Naive thymus-derived CD8-positive, alpha-beta T cell (primary cell): ENCODE measurements at places on chromosomes 1 and 21. TPM values are rescaled to one million over a fixed set of nuclear protein-coding genes. Genes with fewer than 3 reads are reported as not detected.

DNA sequence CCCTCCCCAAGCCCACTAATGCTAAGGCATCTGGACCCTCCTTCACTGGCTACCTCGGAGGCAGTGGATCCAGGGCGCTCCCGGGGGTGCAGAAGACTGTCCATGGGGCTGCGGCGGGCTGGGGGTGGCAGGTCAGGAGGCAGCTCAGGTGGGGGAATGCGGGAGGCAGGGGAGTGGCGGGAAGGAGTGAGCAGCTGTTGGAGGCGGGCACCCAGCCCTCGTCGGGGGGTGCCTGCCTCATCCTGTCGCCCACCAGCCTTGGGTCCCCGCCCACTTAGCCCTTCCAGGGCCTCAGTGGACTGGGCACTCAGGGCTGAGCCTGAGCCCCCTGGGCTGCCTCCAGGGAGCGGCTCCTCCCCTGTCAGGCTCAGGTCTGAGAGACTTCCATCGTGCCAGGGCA, 10.7 kb upstream of the GATAD2B start:
- H3K36me3 ChIP-seq = peaks cover 83% of the 10 kb centered on the region
- peaks cover 8% of the 10 kb centered on the region for H3K4me1 ChIP-seq
- no peak for DNase-seq
- no peak overlapping the region for H3K4me3 ChIP-seq
- H3K27me3 ChIP-seq = no peaks in the 10 kb centered on the region

The MLLT11 gene
- 5.8 TPM for total RNA-seq

GRCh38 chr1:54331843-54332463, 74.2 kb downstream of the SSBP3 start:
- peaks cover 86% of the 10 kb centered on the region for H3K4me1 ChIP-seq
- DNase-seq = no peak
- H3K36me3 ChIP-seq = no peaks in the 10 kb centered on the region
- H3K27me3 ChIP-seq = no peaks in the 10 kb centered on the region

DNA sequence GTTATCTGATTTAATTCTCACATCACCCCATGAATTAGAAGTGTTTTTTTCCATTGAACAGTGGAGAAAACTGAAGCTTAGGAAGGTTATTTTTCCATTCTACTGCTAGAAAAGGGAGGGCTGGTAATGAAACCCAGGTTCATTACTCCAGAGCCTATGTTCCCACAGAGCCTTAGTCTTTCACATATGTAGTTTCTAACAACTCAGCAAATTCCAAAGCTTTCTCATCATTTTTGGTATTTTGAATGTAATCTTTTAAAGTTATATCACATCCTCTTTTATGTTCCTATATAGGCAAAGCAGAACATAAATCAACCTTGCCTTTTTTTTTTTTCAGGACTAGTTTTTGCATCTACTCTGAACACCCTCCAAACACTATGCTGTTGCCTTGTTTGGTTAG, 131.9 kb upstream of the BEND5 start:
- H3K27ac ChIP-seq = no peak overlapping the region
- no peak for DNase-seq
- H3K36me3 ChIP-seq = no peaks in the 10 kb centered on the region
- no peaks in the 10 kb centered on the region for H3K4me1 ChIP-seq

GRCh38 chr1:235326719-235327558, 1.0 kb downstream of the ARID4B start:
- peaks cover 44% of the 10 kb centered on the region for H3K4me1 ChIP-seq
- peaks cover 9% of the 10 kb centered on the region for H3K36me3 ChIP-seq
- DNase-seq = peak; percentile 77
- peak overlapping the region; percentile 98 for H3K4me3 ChIP-seq

The ARHGAP30 gene
- 233 TPM for total RNA-seq

The FAM72D gene
- 0.31 TPM for total RNA-seq

DNA sequence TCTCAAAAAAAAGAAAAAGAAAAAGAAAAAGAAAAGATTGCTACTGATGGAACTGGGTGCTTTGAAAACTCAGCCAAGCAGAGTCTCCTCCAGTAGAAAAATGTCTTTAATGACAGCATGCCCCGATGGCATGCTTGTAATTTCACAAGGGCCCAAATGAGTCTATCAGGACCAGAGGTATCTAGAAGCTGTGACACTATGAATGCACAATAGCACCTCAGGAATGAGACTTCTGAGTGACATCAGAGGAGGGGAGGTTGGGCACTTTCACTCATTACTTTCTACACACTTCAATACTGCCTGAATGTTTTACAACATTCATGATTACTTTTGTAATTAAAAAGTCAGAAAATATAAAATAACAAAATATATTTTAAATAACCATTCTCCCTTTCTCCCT, 15.1 kb upstream of the CD58 start:
- no peaks in the 10 kb centered on the region for H3K36me3 ChIP-seq
- no peak overlapping the region for H3K27ac ChIP-seq
- DNase-seq = no peak
- H3K4me1 ChIP-seq = peaks cover 5% of the 10 kb centered on the region
- no peak overlapping the region for H3K4me3 ChIP-seq

The CRP gene
- total RNA-seq = not detected

The USH2A gene
- not detected for total RNA-seq

DNA sequence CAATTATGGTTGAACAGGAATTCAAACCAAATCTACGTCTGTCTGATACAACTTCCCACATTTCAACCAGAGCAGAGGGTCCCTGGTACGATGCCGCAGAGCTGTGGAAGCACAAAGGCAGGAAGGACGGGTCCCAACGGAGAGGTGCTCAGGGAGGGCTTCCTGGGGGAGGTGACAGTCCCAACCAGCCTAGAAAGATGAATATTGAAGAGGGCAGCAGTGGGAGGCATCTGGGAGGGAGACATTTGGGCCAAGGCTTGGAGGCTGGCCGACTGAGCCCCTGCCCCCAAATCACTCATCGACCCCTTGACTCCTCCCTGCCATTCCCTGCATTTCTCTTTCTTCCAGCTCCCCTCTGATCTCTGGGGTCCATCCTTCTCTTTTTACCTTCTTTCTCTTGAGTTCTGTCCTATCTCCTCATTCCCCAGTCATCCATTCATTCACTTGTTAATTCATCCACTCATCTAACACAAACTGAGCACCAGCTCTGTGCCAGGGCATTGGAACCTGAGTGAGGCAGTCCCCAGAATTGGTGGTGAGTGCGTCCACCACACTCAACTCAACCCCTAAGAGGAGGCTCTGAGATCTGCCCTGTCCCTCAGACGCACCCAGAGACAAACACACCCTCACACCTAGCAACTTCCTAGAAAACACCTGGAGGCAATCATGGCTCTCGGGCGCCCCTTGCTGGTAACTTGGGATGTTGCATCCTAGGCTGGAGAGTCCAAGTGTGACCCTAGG, 13.2 kb upstream of the CELA3B start:
- DNase-seq = peak; percentile 85
- no peak overlapping the region for H3K4me3 ChIP-seq
- no peaks in the 10 kb centered on the region for H3K36me3 ChIP-seq

DNA sequence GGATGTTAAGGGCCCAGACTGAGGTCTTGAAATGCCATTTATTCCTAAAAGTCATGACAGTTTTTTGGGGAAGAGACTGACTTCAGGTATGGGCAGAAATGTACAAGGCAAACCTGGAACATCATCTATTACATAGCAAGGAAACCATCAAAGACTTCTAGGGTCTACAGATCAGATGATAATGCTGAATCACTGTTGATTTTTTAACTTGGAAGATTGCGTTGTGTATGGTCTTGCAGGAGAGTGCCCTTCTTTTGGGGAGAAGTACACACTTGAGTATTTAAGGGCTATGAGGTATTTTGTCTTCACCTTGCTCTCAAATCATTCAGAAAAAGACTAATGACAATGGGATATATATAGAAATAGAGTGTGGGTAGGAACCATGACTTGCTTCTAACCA, 15.4 kb upstream of the RD3 start:
- no peak overlapping the region for H3K4me3 ChIP-seq
- H3K27ac ChIP-seq = no peak overlapping the region
- H3K4me1 ChIP-seq = no peaks in the 10 kb centered on the region
- DNase-seq = no peak
- H3K36me3 ChIP-seq = no peaks in the 10 kb centered on the region

The CELA2A gene
- not detected for total RNA-seq

The LRRN2 gene
- total RNA-seq = not detected

DNA sequence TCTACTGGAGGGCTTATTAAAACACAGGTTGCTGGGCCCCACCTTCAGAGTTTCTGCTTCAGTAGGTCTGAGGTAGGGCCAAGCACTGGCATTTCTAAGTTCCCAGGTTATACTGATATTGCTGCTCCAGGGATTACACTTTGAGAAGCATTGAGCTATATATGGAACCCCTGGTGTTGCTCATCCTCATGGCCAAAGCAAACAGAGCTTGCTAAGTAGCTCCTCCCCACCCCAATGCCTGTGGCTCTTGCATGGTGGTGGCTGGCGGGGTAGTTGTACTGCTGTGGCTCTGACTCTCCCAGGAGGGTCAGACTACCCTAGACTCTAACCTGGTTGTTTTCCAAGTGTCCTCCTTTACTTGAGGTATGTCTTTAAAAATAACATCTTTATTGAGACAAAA, 143.6 kb downstream of the SPATA46 start:
- H3K27me3 ChIP-seq = peaks cover 17% of the 10 kb centered on the region
- DNase-seq = no peak
- peaks cover 2% of the 10 kb centered on the region for H3K4me1 ChIP-seq
- no peak overlapping the region for H3K4me3 ChIP-seq
- no peak overlapping the region for H3K27ac ChIP-seq

DNA sequence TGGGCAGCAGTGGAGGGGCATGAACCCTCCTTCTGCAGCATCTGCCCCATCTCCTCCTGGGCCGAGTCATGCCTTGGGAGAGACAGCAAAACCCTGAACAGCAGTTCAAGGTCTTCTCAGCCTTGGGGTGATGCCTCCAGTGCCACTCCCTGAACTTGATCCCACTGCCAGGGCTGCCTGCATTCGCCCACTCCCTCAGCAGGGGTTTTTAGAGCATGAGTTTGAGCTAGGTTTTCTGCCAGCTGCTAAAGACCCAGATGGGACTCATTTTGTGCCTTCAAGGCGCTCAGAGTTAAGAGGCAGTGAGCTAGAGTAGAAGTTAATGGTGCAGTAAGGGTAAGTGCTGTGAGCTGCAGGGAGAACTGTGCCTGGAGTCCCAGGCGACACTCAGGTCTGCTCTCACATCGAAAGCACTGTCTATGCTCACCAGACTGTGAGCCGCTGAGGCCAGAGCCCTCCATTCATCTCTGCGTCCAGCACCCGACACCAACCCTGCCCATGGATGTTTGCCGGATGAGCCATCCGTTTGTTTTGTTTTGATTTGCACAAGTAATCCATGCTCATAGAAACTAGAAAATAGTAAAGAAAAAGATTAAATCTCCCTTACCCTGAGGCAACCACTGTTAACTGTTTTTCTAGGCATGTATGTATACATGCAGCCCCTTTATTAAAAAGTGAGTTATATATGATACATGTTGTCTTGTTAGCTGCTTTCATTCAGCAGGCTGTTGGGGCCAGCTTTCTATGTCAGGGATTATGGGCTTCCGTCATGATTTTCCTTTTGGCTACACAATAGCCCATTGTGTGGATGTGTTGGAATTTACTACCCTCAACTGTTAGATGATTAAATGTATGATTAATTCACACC, 67.8 kb downstream of the VPS26C start:
- H3K4me3 ChIP-seq = no peak overlapping the region
- no peak for DNase-seq

DNA sequence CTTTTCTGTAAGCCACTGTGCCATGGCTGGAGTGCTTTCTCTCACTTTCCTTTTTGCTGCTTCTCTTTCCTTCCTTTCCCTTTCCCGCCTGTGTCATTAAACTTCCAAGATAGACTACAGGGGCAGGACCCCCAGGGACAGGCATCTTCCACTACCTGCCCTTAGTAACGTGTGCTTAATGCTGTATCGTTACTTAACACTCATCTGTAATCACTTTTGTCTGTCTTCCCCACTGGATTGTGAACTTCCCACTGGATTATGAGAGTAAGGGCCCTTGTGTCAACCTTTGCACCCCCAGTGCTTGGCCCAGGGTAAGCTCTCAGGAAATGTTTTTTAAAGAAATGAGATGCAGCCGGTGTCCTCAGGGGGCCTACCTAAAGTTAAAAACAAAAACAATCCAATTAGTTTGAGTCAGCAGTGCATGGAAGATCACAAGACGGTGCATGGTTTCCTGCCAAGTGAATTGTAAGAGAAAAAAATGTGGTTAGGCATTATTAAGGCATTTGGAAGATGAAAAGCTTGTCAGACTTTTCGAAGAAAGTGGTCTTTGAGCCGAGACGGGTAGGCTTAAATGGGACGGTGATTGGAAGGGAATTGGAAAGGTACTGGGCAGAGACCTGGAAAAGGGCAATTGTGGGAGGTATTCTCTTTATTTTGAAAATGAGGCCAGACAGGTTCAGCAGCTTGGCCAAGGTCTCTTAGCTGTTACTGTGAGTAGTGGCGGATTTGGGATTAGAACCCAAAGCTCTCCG, 958 bp downstream of the LYPLAL1 start:
- H3K36me3 ChIP-seq = peaks cover 4% of the 10 kb centered on the region
- DNase-seq = peak; percentile 13
- peak overlapping the region; percentile 96 for H3K27ac ChIP-seq
- H3K27me3 ChIP-seq = no peaks in the 10 kb centered on the region
- H3K4me1 ChIP-seq = peaks cover 52% of the 10 kb centered on the region
- peak overlapping the region; percentile 99 for H3K4me3 ChIP-seq

GRCh38 chr21:19018529-19018928, 614.9 kb upstream of the TMPRSS15 start:
- no peak overlapping the region for H3K4me3 ChIP-seq
- no peaks in the 10 kb centered on the region for H3K36me3 ChIP-seq
- H3K27ac ChIP-seq = no peak overlapping the region
- H3K27me3 ChIP-seq = no peaks in the 10 kb centered on the region
- no peak for DNase-seq
- no peaks in the 10 kb centered on the region for H3K4me1 ChIP-seq

- DNase-seq = no peak
- H3K4me1 ChIP-seq = peaks cover 2% of the 10 kb centered on the region
- no peaks in the 10 kb centered on the region for H3K36me3 ChIP-seq
- no peak overlapping the region for H3K4me3 ChIP-seq
These were observed 30.7 kb downstream of the VCAM1 start for GRCh38 chr1:100750005-100750885.

DNA sequence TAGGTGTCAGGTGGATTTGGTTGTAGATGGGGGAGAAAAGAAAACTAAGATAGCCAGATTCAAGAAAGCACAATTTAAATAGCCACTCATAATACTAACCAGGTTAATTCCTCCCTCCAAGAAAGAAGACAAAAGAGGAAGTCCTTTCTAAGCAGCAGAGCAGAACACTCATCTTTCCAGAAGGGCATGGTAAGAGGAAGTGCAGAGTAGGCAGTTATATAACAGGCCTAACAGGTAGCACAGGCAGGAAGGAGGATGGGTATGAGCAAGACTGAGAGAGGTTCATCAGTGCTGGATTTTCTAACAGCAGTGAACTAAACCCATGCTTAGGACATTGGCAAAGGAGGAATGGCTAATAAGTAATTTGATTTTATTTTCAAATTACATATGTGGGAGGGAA, 517.5 kb downstream of the PLPP3 start:
- no peaks in the 10 kb centered on the region for H3K27me3 ChIP-seq
- H3K4me3 ChIP-seq = no peak overlapping the region
- no peak for DNase-seq
- no peak overlapping the region for H3K27ac ChIP-seq
- H3K4me1 ChIP-seq = no peaks in the 10 kb centered on the region

- no peak overlapping the region for H3K27ac ChIP-seq
- DNase-seq = no peak
- no peaks in the 10 kb centered on the region for H3K4me1 ChIP-seq
These were observed 221.9 kb upstream of the DMRTA2 start for GRCh38 chr1:50645139-50645538.

The LYPLAL1 gene
- 22.4 TPM for total RNA-seq

- H3K27me3 ChIP-seq = no peaks in the 10 kb centered on the region
- H3K27ac ChIP-seq = no peak overlapping the region
- H3K4me3 ChIP-seq = no peak overlapping the region
- peaks cover 3% of the 10 kb centered on the region for H3K36me3 ChIP-seq
These were observed 251.5 kb downstream of the BACH1 start for GRCh38 chr21:29550205-29550604.
